ENCODE measurements at places on chromosomes 12 and 14.

GRCh38 chr12:75457191-75457590 is 23.4 kb upstream of the GLIPR1 start:
- DNase-seq = no peak

DNA sequence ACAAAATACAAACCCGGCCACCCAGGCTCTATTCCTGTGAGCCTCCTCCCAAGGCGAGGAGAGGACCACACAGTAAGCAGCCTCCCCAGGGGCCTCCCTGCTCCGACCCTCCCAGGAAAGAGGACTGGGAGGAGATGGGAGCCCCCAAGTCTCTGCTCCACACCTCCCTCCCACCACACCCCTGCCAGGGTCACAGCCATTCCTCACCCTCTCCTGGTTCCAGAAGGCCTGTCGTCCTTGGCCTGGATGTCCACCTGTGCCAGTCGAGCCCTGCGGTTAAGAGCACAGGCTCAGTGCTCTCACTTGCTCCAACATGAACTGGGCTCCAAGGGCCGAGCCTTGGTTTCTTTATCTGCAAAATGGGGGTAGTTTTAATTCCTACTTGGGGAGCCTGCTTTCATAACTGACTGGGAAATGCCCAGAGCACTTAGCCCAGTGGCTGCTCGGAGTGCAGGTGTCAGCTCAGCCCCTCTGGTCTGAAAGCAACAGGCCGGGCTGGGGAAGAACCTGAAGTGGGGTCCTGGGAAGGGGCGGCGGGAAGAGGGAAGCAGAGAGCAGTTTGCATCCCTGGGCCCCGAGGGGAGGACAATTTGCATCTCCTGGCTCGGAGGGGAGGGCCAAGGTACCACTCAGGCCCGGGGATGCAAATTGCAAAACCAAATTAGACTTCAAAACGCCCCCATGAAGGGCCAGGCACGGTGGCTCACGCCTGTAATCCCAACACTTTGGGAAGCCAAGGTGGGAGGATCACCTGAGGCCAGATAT is 23.6 kb downstream of the TCHP start:
- DNase-seq = no peak

DNA sequence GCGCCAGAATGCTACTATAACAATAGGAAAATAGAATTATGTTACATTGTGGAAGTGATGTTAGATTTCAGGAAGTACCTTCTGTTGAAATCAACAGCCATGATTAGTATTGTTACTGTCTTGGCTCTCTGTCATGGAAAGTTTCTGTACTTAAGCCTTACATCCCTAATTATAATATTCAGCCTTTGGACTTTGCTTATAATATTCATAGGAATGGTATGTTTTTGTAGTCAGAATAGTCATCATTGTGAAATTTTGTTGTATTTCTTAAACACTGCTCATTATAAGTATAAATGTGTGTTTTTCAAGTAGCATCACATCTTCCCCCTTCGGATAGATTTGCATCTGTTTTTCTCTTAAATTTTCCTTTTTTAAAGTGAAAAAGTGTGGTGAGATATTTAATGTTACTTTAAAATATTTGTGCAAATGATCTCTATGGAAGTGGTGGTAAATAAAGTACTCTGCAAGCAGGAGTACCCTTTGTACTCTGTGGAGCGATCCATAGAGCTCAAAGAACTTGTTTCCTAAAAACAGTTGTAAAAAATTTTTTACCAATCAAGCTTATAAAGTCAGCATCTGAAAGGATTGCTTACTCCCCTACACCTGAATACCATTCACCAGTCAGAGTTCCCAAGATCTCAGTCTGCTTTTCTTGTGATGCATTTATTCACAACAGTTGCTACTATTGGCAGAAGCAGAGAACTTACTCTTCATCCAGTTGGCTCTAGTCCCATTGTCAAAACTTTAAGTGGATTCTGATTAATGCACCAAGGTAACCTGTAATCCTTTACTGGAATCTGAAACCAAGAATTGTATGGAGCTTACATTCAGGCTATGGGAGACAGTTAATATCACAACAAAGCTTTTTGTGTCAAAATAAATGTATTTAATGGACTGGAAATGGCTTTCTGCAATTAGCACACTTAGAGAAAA is 87.8 kb downstream of the RIC8B start:
- no peak for DNase-seq

DNA sequence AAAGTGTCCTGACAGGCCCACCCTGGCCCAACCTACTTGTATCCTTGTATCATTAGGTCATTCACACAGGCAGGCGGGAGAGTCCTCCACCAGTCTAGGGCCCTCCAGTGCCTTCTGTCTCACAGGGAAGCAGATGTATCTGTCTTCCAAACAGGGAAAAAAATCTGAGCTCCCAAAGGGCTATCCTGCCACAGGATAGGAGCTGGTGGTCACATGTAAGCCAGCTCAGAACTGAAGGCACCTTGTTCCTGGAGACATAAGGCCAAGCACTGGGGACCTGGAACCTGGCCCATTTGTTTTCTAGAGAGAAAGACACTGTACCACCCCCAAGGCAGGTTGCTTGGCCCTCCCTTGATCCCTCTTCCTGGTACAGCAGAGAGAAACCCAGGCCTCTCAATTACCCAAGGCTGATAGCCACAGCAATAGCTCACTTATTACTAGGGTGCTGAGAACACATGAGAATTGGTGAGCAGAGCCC is 19.4 kb upstream of the PLEKHH1 start:
- peak; percentile 96 for DNase-seq
